Vagina (tissue), 2 donors: ENCODE measurements at places on chromosomes 7 and 10. TPM values are rescaled to one million over a fixed set of nuclear protein-coding genes. Genes with fewer than 3 reads are reported as not detected.

GRCh38 chr7:35261041-35261440 is 7.1 kb upstream of the TBX20 start:
- DNase-seq: no peak

- no peak for DNase-seq
Observed at GRCh38 chr10:67200913-67201564, 275.2 kb downstream of the LRRTM3 start.

- DNase-seq: no peak
Observed at GRCh38 chr7:89401099-89401498, 605.6 kb upstream of the TEX47 start.

DNA sequence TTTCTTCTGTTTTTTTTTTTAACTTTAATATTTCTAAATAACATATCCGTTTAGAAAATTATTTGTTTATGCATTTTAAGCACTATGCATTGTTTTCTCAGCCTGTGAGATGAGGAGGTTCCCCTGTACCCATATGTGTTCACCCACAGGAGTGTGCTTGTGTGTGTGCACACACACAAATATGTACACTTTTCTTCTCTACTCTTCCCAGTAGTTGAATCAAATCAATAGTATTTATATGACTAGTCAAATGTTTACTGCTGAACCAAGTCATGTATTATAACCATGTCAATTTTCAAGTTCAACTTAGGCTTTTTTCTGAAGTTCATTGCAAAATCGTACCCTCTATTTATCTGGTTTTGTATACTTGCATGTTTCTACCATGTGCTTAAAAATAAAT is 37.3 kb downstream of the HDAC9 start:
- DNase-seq: no peak

GRCh38 chr7:114930829-114931655 is 9.1 kb downstream of the MDFIC start:
- DNase-seq: no peak

GRCh38 chr7:71236230-71237105 is 104.5 kb downstream of the GALNT17 start:
- DNase-seq: no peak

DNA sequence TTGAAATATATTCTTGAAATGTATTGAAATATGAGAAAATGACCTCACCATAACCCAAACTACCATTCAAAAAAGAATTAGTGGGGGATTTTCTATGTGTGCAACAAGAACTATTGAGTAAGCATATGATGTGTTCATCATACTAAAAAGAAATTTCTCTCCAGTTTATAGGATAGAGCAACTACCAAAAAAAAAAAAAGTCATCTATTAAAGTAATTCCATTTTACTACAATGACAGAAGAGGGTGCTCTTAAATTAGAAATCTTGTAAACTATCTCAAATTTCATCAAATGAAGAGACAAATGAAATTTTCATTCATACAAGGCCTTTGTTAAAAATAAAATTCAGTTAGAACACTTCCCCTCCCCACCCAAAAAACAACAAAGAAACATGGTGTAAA is 195.4 kb upstream of the PLXDC2 start:
- DNase-seq: no peak

DNA sequence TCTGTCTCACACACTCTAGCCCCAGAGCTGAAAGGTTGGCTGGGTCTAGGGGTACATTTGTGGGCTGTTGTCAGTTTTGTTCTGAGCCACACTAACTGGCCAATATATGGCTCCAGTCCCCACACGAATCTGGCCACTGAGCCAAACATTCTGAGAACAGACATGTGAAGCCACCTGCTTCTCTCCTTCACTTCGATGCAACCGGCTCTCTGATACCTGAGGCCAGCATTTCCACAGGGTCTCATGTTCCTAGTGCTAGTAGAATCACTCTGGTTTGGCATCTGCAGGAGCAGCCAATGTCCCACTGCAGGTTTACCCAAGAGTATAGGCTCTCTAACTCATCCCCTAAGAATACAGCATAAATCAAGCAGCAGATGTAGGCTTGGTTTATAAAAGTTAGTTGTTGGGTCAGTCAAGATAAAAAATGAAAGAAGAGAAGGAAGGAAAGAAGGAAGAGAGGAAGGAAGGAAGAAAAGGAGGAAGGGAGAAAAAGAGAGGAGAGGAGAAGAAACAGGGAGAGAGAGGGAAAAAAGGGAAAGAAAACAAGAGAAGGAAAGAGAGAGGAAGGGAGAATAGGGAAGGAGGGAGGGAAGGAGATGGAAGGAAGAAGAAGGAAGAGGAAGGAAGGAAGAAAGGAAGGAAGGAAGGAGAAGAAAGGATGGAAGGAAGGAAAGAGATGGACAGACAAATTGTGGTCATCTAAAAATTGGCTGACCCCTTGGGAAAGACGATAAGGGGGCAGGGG is 75.1 kb downstream of the STRA8 start:
- DNase-seq: no peak

GRCh38 chr7:10940704-10941355 is 32.8 kb upstream of the PHF14 start:
- DNase-seq: no peak

DNA sequence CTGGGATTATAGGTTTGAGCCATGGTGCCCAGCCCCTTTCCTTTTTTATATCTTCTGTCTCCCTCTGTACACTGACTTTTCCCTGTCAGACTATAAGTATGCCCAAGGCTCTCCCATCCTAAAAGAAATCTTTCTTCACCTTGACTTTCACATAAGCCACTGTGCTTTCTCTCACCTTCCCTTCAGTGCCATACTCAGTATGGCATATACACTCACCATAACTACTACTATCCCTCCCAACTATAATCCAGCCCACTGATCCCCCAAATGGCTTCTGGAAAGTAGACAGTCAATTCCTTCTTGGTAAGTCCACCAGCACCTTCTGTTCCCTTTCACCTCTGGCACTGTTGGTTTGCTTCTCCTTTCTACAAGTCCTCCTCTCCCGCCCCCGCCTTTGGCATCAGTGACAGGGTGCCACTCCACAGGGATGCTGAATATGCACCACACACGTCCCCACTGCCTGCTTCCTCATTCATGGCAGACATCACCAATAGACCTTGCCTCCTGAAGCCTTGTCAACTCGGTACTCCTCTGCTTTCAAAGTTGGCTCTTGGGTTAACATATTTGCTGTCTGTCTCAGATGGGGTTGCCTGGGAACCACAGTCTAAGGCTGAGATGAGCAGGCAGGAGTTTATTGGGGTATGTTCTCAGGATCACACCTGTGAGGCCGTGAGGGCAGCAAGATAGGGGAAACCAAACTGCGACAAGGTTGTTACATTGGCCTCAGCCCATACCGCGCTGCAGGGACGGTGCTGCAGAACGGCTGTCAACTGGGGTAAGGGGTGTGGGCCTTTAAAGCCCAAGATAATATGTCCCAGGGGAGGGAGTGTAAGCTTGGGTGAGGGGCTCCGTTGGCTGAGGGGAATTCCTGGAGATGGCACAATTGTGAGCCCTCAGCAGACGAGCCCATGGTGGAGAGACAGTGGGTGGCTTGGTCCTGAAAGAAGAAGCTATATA is 7.2 kb upstream of the PSAP start:
- no peak for DNase-seq

GRCh38 chr10:983971-984655 is 4.1 kb upstream of the GTPBP4 start:
- no peak for DNase-seq

DNA sequence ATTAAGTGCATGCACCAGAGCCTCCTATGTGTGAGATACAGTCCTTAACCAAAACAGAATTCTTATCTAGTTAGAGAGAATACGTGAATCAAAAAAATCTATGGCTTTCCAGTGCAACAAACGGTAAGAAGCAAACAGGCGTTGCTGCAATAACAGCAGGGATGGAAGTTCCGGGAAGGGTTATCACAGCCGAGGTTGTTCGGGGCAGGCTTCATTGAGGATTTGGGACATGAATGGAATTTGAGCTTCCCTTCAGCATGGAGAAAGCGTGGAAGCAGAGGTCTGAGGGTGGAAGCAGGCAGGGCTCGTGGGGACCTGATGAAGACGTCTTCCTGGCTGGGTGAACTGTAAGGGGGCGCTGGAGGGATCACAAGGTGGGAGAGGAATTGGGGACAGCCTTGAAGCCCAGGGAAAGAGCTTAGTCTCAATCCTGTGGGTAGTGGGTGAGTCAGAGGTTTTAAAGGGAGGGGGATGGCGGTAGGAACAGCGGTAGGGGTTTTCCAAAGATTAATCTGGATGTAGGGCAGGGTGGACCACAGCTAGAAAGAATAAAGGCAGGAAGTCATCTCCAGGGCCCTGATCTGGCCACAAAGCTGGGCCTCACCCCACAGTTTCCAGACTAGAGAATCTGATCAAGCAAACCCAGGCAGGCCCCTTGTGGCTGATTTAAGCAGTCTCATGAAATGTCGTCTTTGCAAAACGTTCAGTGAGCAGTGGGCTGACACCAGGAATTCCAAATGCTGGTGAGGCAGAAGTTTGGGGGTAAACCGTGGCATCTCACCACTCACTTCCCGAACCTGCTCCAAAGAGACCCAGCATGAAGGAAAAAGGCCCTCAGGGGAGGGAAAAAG is 65.1 kb downstream of the CALML3 start:
- no peak for DNase-seq

- DNase-seq: no peak
Observed at GRCh38 chr7:24141874-24142509, 142.0 kb upstream of the NPY start.

- DNase-seq: no peak
Observed at GRCh38 chr10:100890673-100891317, 22.0 kb upstream of the SLF2 start.

DNA sequence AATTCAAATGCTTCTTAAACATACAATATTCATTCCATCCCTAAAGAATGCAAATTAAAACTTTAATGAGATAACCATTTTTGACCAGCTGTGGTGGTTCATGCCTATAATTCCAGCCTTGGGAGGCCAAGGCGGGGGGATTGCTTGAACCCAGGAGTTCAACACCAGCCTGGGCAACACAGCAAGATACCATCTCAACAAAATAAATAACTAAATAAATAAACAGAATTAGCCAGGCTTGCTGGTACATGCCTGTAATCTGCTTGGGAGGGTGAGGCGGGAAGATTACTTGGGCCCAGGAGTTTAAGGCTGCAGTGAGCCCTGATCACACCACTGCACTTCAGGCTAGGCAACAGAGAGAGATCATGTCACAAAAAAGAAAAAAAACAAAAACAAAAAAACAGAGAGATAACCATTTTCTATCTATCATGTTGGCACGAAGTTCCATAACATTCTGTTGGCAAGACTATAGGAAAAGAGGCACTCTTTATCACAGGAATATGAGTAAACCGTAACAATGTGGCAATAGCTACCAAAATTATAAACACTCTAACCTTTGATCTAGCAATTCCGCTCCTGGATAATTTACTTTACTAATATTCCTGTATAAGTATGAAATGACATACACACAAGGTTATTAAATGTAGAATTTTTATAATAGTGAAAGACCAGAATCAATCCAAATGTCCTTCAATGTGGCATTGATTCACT is 52.2 kb downstream of the ATAD1 start:
- no peak for DNase-seq

- no peak for DNase-seq
Observed at GRCh38 chr10:22321156-22321923, 441 bp downstream of the BMI1 start.

GRCh38 chr10:116364868-116365267 is 40.6 kb downstream of the CCDC172 start:
- DNase-seq: no peak

DNA sequence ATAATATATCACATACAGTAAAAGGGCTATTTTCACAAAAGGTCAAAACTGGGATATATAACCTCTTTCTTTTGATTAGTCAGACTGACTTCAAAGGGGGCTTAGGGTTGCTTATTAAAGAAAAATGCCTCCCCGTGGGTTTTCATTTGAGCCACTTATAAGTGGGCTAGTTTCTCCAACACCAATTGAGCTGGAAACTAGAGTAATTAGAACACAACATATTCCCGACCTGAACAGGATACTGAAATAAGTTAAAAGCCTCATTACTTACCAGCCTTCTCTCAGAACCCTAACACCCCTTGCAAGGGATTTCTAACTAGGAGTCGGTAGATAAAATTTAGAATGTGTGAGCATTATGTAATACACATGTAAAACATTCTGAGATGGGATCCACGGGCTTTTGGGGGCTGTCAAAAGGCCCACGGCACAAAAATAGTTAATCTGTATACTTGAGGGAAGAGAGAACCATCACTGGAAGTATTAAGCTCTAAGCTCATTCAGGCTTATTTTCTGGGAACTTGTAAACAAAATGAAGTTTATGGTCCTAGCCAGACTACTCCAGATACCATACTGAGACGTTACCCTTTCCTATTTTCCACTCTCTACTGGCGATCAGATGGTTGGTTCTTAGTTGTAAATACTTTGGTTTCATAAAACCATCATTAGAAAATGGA is 29.3 kb upstream of the KMT2E start:
- no peak for DNase-seq

DNA sequence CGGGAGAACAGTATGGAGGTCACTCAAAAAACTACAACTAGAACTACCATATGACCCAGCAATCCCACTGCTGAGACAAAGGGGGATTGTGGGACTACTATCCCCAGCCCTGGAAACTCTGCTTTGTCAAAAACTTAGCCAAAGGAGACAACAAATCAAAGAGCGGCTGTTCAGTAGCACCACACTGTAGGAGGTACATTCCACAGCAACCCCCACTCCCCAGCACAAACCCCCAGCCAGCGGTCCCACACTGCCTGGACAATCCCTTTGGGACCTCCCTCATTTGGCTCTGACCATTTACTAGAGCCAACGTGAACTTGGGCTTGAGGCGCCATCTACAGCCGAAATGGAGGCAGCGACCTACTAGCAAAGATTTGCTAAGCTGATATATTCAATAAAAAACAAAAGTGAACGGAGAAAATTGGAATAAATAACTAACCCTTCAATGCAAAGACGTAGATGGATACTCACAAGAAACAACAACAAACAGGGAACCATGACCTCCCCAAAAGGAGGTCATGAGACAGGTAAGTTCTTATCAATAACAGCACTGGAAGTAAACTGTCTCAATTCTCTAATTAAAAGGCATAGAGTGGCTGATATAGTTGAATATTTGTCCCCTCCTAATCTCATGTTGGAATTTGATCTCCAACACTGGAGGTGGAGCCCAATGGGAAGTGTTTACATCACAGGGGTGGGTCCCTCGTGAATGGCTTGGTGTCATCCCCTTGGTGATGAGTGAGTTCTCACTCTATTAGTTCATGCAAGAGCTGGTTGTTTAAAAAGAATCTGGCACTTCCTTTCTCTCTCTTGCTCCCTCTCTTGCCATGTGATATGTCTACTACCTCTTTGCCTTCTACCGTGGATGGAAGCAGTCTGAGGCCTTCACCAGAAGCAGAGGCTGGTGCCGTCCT is 119.0 kb upstream of the KCNMA1 start:
- no peak for DNase-seq

DNA sequence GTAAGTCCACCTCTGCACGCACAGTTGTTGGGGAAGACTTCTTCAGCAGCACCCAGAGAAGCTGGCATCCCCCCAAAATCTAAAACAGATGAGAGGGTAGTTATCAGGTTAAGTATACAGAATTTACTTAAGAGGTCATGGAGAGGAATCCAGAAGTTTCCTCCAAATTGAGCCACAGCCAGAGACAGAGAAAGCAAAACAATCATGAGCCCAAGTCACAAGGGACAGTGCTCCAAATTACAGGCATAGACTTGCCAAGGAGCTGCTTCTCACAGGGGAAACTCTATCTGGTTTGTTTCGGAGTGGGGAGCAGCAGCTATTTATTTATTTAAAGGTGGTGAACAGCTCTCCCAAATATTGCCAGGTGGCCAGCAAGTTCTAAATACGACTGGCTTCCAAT is 308.4 kb downstream of the SKIDA1 start:
- no peak for DNase-seq

Gene GPNMB
- total RNA-seq: 113 TPM

Gene GSTO2
- 13.8 TPM for total RNA-seq

Gene RNF32
- total RNA-seq: not detected

Gene AEBP1
- total RNA-seq: 321 TPM

Gene SPDYE2B
- total RNA-seq: not detected

Gene FRMD4A
- total RNA-seq: 24.8 TPM

Gene LLCFC1
- total RNA-seq: not detected

Gene PPP1R3A
- not detected for total RNA-seq

Gene GNAT3
- not detected for total RNA-seq
